Adrenal gland (tissue), 19 donors: ENCODE measurements at places on chromosomes 3 and 15. TPM values are rescaled to one million over a fixed set of nuclear protein-coding genes. Genes with fewer than 3 reads are reported as not detected.
A peak's percentile ranks its signal among the peaks of the same experiment; 100 is the strongest.

The GALNT15 gene
- 10.5 TPM for total RNA-seq

GRCh38 chr15:86183596-86184491, 104.2 kb downstream of the AGBL1 start:
- no peak for DNase-seq

GRCh38 chr15:60871731-60872130, 357.4 kb downstream of the RORA start:
- DNase-seq = no peak

DNA sequence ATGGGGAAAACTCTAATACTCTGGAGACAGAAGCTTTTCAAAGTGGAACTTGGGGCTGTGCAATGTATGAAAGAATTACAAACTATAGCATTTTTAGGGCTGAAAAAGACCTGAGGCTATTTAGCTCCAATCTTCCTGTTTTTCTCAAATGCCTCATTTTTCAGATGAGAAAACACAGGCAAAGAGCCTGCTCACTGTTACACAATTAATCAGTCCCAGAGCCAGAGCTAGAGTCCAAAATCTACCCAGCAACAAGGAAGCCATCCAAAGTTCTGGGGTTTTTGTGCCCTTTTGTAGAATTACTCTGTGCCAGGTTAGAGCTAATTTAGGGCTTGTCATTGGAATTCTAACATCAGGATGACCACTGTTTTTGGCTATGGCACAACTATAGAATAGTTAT, 45.5 kb downstream of the GPR149 start:
- no peak for DNase-seq

The LRRK1 gene
- total RNA-seq = 8.8 TPM

DNA sequence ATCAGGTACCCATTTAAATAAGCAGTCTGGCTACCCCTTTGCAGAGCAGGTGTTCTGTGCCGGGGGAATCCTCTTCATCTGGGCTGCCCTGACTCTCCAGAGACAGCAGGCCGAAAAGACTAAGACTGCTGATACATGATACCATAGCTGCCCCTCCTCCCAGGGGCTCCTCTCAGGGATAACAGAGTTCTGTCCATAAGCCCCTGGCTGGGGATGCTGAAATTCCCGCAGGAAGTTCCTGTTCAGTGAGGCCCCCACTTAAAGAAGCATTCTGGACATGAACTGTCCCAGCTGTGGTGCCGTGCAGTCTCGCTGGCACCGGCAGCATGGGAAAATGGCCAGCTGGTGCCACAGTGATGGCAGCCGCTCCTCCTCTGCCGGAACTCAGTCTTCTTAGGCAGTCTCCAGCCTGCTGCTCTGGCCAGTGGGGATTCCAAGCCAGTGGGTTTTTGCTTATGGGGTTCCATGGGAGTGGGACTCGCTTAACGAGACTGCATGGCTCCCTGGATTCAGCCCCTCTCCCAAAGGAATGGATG, 1026.2 kb downstream of the NAALADL2 start:
- DNase-seq = no peak

- DNase-seq = no peak
Measured at GRCh38 chr3:82509106-82509842, 747.8 kb upstream of the GBE1 start.

DNA sequence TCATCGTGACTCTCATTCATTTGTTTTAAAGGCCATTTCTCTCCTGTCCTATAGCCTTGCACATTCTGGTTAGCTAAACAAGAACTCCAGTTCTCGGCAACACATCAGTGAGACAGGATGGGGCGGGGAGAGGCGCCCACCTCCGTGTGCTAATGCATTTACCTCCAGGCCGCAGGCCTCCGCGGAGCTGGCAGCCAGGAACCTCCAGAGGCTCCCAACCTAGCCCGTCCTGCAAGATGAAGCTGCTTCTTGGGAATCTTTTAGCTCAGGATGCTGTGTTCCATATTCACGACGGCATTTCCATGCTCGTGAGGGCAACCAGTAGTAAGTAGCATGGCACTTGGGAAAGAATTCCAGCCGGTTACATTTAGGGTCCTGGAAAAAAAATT, 47.9 kb downstream of the RGMA start:
- no peak for DNase-seq

- no peak for DNase-seq
Measured at GRCh38 chr3:119570229-119570628, 9.1 kb upstream of the ADPRH start.

DNA sequence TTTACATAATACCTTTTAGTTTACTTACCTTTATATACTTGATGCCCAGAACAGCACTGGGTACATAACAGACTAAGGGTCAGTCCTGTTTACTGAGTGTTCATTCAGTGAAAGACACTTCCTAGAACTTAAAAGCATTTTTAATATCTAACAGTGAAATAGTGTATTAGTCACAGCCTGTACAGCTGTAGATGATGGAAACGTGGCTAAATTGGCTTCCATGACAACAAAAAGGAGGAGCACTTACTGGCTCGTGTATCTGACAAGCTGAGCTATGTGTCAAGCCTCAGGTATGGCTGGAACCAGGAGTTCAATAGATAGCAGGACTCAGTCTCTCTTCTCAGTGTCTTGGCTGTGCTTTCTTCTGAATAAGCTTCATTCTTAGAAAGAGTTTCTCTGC, 40.2 kb downstream of the CMTM8 start:
- DNase-seq = no peak

DNA sequence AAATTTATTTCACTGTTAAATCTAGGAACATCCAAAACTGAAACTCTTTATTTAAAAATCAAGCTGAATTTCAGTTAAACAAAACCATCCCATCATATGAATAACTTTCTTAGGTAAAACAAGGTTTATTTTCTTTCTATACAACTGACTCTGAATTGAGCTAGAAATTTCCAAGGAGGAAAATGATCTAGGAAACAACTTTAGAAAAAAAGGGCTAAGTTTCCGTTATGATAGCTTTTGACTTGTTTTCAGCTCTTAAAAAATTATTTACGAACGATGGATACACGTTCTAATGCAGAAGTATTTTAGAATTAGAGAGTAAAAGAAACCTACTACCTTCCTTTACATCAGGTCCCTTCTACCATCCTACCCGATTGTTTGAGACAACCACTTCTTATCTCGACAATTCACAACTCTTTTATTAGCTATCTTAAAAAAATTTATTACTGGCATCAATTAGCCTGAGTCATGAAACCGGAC, 1.8 kb upstream of the IGF1R start:
- DNase-seq = no peak

The KNL1 gene
- total RNA-seq = 1.7 TPM

The MYRIP gene
- 1.4 TPM for total RNA-seq

DNA sequence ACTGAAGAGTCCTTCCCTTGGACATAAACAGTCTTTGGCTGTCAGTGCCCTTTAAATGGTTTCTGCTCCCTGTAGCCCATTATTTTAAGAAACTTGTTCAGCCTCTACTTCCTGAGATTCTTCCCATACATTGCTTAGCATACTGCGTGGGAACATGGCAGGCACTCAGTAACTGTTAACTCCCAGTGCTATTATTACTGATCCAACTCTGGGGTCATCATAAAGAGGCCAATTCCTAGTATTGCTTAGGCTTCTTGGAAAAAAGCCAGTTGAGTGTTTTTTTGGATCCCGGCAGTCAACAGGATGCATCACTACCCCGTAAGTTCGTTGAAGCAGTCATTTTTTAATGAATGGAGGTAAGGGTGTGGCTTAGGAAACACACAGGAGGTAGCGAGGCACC, 206.2 kb upstream of the ADAMTS9 start:
- DNase-seq = no peak

DNA sequence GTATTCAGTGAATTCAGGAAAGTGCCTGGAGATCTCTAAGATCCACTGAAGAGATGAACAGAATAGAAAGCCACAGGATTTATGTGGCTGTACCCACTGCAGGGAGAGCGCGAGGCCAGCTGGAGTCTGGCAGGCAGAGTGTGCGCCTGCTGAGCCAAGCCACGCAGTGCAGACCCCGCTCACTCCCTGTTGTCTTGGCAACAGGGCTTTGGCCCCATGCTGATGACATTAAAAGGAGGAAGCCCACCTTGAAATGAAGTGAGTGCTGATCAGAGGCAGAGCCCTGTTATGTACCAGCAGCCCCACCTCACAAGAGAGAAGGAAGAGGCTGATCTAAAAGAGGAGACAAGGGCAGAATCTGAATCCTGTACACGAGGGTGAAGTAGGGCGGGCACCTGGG, 36.7 kb downstream of the PXYLP1 start:
- DNase-seq = peak; percentile 13
